Cerebellar cortex (tissue), 1 donor: ENCODE measurements at places on chromosomes 3 and 15.

DNA sequence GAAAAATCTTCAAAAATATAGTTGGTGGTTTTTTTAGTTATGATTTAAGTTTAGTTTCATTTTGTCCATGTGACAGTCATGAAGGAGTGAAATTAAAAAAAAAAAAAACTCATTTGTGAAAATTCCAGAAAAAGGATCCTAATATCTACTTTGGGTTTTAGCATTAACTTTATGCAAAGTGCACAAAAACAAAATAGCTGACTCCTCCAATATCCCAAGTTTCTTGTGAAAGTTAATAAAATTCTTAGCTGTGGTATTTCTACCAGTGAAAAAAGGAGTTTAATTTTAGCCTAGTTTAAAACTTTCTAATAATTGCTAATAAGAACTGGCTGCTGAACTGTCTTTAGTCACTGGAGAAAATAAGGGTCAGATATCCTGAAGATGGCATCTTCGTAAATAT is 40.8 kb upstream of the RASA2 start:
- DNase-seq: no peak

DNA sequence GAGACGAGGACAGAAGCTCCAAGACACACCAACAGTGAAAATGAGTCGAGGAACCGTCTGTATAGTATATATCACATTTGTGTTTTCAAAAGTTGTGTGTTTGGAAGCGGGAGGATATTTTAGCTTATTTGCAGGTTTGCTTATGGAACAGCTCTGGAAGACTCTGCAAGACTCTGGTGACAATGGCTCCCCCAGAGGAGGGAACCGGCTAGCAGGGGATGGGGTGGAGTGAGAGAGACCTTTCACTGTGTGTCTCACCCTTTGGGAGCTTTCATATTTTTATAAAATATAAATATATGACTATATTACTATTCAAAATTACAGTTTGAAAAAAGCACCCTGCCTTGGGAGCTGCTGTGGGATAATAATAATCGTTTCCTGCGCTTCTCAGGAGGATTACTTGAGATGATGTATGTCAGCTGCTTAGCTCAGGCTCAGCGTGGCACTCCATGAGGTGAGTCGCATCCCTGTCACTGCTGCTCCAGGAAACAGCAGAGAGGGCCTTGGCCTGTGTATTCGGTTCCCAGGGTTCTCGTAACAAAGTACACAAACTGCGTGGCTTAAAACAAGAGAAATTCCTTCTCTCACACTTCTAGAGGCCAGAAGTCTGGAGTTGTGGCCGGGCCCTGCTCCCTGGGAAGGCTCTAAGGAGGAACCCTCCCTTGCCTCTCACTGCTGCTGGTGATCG is 183.9 kb downstream of the FAM43A start:
- no peak for DNase-seq

- no peak for DNase-seq
Measured at GRCh38 chr3:157387708-157388435, 48.8 kb upstream of the PTX3 start.

- no peak for DNase-seq
Measured at GRCh38 chr3:134039161-134039862, 9.6 kb upstream of the SLCO2A1 start.

DNA sequence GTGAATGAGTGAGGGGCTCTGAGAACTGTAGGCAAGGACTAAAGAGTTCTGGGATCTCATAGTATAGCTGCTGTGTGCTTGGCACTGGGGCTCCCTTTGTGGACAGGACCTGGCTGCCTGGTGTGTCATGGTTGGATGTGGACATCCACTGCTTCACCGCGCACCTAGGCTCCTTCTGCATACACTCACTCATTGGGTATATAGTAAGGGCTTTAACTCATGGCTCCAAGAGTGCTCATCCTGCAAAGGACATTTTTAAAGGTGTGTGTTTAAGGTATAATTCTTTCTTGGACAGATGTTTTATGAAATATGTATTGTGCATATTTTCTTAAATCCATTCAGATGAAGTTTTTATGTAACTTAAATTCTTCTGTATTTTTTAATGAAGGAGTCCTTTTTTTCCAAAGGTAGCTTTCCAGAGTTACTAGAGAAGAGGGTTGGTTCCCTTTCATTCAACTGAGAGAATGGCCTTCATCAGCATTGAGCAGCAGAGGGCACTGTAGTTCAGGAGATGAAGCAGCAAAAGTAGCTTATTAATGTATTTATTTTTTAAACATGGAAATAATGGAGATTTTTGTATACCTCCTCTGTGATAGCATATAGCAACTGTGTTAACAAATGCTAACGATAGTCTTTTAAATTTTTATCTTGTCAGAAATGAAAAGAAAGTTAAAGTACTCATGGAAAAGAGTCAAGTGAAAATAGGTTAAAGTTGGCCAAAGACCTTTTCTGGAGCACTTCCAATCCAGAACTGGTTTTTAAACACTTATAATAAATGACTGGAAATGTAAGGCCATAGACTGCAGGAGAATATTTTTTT is 25.2 kb downstream of the OXNAD1 start:
- peak; percentile 69 for DNase-seq

- DNase-seq: no peak
Measured at GRCh38 chr3:51605938-51606337, 65.1 kb upstream of the TEX264 start.

DNA sequence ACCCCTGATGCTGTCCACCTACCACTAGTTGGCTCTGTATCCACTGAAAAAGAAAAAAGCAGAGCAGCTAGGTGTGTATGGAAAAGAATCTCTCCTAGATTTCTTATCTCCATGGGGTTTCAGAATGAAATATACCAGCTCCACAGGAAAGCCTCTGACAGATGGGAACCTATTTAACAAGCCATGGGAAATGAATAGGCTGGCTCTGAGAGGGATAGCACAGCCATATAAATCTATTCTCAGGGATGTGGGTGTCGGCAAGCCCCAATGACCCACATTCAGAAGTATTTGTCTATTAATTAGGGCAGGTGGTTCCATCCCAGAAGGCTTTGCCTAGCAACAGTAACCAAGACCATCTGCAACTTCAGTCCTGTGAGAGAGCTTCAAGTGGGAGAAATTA is 694.1 kb downstream of the AGBL1 start:
- peak; percentile 79 for DNase-seq
